Fibroblast of skin of scalp (primary cell): ENCODE measurements at places on chromosomes 1 and 21.

DNA sequence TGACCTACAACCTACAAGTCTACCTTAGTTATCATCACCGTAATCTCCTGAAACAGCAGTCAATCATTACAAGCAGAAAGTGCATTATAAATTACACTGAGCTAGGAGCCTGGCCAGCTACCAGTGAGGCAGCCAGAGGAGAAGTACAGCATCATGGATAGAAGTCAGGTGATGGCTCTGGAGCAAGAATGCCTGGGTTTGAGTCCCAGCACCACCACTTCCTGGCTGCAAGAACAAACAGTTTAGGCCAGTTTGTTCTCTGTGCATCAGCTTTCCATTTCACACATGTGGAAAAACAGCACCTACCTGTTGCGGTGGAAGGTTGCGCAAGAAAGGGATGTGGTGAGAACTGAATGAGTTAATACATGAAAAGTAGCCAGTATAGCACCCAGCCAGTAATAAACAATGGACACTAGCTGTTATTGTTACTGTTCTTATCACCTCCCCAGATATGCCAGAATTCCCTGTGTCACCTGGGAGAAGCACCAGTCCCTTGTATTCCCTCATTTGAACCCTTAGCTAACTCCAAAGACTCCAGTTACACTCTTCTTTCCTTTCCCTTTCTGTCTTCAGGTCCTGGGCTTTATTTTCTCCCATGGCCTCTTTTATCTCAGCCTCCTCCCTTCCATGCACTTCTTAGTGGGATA lies 9.0 kb downstream of the CREG1 start:
- no peak for DNase-seq

GRCh38 chr21:14273736-14274538 lies 58.0 kb downstream of the RBM11 start:
- no peak for DNase-seq

GRCh38 chr1:202167708-202168415 lies 7.5 kb upstream of the PTPN7 start:
- DNase-seq = peak; percentile 38

- no peak for DNase-seq
Observed at GRCh38 chr1:42008264-42008663, 89.5 kb upstream of the HIVEP3 start.

- DNase-seq = no peak
Observed at GRCh38 chr1:204983136-204983535, 59.9 kb upstream of the CNTN2 start.

GRCh38 chr1:200895801-200896530 lies 1.3 kb downstream of the INAVA start:
- no peak for DNase-seq

DNA sequence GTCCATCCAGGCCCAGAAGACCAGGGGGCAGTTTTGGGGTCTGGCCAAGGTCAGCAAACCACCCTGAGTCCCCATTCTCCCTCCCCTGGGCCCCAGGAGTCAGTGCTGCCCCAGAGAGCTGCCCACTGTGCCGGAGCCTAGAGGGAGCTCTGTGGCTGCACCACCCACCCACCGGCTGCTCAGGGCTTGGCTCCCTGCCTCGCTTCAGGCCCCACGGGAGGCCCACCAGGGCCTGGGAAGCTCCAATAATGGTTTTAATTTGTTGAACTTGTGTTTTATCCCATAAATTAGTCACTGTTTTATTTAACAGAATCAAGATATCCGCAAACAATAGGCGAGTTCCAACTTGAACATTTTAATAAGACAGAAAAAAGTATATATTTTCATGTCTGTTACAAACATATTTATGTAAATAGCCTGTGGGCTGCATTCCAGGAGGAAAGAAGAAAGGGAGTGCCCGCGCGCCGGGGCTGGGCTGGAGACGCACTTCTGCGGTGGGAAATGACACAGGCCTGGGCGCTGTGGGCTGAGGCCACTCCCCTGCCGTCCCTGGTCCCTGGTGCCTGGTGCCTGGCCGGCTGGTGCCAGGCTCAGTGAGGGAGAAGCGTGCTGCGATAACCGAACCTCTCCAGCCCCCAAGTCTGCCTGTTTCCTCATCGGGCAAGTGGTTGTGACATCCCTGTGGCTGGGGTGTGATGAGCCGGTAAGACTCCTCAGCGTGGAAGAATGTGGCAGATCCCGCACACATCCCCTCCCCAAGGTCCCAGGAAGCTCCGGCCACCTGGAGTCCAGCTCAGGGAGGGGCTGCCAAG lies 160.5 kb downstream of the PEX14 start:
- DNase-seq = peak; percentile 75
